ENCODE measurements at places on chromosomes 1 and 21.

- no peak for DNase-seq
These were observed 230.4 kb downstream of the OMA1 start for GRCh38 chr1:58316141-58316540.

- DNase-seq, result no peak
These were observed 5.6 kb downstream of the GNG12 start for GRCh38 chr1:67827688-67828087.

- DNase-seq, result no peak
These were observed 10.9 kb upstream of the SLC27A3 start for GRCh38 chr1:153764310-153764709.

DNA sequence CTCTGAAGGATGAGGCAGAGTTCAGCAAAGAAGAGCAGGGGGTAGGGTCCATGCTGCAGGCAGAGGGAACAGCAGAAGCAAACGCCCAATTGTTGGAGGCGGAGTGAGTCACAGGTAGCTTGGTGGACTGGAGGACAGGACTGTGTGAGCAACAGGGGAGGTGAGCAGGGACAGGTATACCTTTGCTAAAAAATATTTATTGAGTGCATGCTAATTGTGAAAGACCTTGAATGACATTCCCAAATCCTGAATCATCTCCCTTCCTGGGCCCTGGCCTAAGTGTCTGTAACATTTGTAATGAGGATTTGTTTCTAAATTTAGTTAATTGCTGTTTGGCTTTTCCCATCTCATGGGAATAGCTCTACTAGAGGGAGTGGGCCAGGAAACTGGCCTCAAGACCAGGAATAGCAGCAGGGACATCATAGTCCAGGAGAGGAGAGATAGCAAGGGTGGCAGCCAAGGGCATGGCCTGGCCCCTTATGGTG is 123.7 kb downstream of the FOXD2 start:
- no peak for DNase-seq

DNA sequence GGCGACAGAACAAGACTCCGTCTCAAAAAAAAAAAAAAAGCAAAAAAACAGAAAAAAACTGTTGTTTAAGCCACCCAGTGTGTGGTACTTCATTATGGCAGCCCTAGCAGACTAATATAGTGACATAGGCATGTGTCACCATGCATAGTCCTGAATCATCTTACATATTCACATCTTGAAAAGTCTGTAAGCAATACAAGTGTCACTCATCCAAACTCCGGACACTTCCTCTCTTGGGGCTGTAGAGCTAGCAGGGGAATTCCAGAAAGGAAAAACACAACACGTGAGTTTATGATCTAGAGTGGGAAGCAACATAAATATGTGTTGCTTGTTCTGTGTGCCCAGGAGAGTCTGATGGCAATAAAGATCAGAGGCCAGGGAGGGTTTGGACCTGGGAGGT is 81.6 kb upstream of the KCNE2 start:
- no peak for DNase-seq

- DNase-seq, result no peak
These were observed 148.0 kb downstream of the DHRS3 start for GRCh38 chr1:12469990-12470389.

DNA sequence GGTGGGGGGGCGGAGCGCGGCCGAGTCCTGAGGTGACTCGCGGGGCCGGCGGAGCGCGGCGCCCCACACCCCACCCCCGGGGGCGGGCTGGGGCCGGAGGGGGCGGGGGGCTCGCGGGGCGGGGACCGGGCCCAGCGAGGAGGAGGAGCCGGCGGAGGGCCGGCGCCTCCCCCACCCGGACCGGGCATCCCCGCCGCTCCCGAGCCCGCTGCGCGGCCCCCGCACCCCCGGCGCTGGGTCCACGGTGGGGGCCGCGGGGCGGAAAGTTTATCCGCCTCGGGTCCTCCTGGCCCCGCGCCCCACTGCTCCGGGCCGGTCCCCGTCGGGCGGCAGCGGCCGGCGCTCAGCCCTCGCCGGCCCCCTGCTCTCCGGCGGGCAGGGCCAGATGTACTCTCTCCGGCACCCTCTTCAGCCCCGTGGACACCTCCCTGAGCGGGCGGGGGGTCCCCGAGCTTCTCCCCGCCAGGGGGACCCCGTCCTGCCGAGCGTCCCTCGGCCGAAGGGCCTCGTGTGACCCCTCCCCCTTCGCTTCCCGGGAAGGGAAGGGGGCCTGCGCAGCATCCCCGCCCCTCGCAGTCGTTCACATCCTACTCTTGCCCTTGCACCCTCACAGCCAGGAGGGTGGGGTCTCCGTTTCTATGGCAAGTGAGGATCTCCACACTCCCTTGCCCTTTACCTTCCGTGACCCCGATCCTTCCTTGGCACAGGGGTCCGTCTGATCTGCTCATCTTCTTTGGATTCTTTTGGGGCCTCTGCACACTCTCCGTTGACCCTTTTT is 663 bp downstream of the CAMTA1 start:
- peak; percentile 59 for DNase-seq

DNA sequence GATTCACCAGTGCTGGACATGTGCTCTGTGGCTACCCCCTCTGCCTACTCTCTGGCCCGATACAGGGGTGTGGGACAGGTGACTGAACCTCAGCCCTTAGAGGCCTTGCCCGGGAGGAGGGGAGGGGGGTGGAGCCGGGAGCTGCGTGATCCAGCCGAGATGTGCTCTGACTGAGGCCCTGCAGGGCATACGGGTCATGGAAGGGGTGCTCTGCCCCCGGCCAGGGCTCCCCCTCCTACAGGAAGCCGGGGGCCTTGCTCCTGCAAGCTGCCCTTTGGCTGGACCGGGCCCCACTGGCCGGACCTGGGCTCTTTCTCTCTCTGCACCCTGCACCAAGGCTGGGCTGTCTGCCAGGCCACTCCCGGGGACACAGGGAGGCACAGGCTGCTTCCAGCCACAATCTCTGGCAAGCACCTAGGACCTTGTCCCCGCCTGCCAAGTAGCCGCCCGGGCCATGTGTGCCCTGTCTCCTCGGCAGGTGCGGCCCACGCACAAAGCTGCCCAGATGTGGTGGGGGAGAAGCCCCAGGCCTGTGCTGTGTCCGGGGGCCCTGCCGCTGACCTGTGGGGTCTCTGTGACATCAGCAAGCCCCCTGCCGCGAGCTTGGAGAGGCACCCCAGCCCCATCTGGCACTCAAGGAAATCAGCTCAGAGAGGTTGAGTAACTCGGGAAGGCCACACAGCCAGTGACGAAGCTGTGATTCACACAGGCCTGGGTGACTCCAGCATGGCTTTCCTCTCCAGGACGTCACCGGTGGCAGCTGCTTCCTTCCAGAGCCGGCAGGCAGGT is 1.5 kb downstream of the SCNN1D start:
- no peak for DNase-seq

- peak; percentile 67 for DNase-seq
These were observed at the start of gene COL9A2 for GRCh38 chr1:40316595-40317393. Gene COL9A2 (minus strand): TSS chr1:40317286. CDS start chr1:40317197, 89 bp downstream.

DNA sequence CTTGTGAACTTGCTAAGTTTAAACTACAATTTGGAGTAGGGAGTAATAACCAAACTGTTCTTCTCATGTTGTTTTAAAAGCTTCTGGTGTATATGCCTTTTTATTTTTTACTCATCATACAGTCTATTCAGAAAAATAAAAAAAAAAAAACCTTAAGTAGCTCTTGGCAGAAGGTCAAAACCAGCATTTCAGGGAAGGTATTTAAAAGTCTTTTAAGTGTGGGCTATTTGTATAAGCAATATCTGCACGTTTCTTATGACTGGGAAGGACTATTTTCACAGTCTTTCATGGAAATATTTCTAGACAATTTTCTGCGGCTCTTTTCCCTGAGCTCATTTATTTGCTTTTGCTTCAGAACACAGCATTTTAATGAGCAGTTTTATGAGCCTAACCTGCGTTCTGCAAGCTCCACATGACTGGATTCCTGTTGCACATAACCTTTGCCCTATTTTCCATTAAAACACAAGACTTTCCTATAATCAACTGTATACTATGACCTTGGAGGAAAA is 60.9 kb upstream of the C1orf105 start:
- DNase-seq, result no peak

- DNase-seq, result peak; percentile 59
These were observed 70.4 kb upstream of the TARDBP start for GRCh38 chr1:10941891-10942541.

- DNase-seq, result no peak
These were observed 13.8 kb downstream of the SLC35E2B start for GRCh38 chr1:1678581-1679380.

- DNase-seq, result no peak
These were observed 336.0 kb upstream of the NFIA start for GRCh38 chr1:60746278-60746791.

DNA sequence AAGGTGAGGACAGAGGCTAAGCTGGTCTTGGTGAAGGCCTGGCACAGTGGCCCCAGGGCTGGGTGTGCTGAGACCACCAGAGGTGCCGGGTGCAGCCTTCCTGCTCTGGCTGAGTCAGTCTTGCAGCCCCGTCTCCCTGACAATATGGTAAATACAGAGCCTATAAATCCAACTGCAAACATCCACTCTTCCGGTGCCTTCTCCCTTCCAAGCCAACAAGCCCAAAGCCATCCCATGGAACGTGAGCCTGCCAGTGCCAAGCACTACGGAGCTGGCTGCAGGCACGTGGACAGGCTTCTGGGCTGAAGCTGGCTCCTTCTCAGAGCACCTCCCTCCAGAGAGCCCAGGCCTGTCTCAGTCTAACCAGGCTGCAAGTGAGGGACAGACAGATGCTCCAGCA is 70.0 kb downstream of the TRABD2B start:
- DNase-seq, result no peak

GRCh38 chr1:218123968-218124367 is 161.1 kb upstream of the RRP15 start:
- DNase-seq, result no peak

- no peak for DNase-seq
These were observed 94.2 kb downstream of the PAX7 start for GRCh38 chr1:18724801-18725200.

- no peak for DNase-seq
These were observed 100.9 kb downstream of the PEX14 start for GRCh38 chr1:10575616-10576015.

DNA sequence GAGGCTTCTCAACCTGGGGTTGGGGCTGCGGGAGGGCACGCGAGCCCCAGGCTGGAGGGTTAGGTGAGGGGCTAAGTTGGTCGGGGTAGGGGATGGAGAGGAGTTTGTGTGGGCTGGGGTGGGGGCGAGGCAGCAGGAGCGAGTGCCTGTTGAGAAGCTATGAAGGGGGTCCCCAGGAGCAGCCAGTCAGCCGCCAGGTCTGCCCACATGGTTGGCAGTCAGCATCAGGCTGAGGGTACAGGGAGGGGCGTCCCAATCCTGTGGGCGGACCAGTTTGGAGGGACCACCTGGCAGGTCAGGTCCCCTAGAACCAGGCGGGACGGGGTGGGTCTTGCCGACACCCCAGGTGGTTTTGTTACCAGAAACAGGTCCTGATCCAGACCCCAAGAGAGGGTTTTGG is 400 bp upstream of the TRIM17 start:
- DNase-seq, result no peak

- DNase-seq, result peak; percentile 17
These were observed 776 bp downstream of the KDM1A start for GRCh38 chr1:23019863-23020625.

DNA sequence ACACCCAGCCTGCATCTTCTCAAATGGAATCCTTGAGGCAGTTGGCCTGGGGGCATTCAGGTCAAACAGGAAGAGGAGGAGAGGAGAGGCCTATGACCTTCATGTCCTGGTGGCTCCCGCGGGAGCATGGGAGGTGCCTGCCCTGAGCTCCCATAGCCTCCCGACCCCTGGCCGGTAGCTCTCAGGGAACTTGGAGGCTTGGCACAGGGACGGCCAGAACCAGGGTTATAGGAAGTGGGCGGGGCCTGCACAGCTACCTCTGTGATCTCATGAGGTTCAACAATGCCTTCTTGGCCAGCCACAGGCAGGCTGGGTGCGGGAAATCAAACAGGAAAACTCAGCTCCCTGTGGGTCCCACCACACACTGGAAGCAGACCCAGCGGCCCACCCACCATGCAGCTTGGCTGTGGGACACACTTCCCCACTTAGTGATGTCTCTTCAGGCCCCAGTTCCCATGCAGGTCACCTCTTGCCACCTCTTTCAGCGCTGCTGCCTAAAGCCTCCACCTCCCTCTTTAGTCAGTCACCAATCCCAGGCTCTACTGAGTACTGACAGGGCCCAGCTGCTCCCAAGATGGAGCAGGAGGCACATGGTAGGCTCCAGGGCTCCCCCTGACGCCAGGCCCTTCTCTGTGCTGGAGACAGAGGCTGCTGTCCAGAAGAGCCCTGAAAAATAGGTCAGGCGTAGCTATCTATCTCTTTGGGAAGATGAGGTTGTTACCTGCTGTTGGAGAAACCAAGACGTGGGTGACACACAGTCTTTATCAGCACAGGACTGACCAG is at the start of gene SLFNL1:
TSS of gene SLFNL1 (minus strand) at position 200 of the 783 bp plus-strand sequence. CDS start 1,065 bp downstream, outside the sequence.
- no peak for DNase-seq

DNA sequence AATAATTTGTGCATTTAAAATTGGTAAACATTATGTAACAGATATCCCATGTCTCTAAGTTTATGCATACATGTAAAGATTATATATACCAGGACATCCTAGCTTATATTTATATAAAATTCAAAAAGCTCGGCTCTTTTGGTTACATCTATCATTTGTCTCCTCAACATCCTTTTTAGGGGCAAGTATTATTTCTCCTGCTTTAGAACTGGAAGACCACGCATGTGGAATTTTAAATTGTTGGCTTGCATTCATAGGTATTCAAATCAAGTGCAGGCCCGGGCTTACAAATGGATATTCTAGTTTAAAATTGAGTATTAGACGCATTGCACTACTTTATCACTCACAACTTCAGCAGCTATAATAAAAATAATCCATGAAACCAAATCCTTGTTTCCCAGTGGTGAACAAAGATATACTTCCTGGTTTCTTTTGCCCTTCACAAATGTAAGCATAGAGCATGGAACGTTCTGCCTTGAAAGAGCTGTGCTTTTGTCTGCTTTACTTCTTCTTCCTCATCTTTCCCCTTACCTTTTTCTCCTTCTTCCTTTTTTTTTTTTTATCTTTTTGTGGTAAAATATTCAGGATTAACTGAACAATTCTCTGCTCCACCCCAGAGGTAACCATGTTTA is 57.1 kb downstream of the DDAH1 start:
- no peak for DNase-seq

DNA sequence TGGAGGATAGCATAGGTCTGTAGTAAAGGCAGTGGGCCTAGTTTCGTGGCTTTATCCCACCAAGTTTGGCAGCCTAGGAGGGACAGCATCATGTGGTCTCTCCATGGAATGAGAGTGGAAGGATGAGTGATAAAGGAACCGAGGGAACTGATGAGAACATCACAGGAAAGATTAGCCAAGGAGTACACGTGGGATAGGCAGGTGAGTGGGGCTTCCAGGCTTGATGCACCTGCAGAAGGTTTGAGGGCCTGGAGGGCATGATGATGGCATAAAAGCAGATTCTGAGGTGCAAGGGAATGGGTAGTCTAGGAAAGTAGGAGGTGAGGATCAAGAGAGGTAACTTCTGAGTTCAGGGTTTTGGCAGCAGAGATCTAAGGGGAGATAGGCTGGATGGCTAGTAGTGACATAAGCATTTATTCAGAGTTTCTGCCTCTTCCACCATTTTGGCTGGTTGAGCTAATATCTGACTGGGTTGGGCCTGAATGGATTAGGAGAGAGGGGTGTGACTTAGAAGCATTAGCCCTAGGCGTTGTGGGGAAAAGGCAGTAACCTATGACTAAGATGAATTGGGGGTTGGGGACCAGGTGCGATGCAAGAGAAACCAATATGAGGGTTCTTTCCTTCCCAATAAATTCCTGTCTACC is 9.1 kb downstream of the PTGFRN start:
- DNase-seq, result no peak
